ENCODE measurements at places on chromosomes 6 and 20.

GRCh38 chr6:167157863-167158262 is at the start of gene GPR31:
Gene GPR31 (minus strand): TSS chr6:167157980. CDS start chr6:167157831, 149 bp downstream.
- no peak for DNase-seq

DNA sequence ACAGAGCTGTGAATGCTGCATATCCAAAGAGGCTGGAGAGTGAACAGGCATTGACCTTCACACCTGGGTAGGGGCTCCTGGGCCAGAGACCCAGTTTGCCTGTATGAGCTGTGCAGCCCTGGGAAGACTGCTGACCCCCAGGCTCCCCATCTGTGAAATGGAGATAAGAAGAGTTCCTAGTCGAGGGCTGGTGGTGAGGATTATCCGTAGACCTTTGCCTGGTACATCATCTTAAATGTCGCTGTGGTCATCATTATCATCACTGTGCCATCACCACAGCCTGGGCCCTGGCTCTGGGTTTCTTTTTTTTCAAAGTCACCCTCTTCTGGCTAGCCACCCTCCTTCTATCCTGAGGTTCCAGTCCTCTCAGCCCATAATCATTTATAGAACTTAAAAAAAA is 12.0 kb downstream of the AGPAT4 start:
- DNase-seq: no peak

DNA sequence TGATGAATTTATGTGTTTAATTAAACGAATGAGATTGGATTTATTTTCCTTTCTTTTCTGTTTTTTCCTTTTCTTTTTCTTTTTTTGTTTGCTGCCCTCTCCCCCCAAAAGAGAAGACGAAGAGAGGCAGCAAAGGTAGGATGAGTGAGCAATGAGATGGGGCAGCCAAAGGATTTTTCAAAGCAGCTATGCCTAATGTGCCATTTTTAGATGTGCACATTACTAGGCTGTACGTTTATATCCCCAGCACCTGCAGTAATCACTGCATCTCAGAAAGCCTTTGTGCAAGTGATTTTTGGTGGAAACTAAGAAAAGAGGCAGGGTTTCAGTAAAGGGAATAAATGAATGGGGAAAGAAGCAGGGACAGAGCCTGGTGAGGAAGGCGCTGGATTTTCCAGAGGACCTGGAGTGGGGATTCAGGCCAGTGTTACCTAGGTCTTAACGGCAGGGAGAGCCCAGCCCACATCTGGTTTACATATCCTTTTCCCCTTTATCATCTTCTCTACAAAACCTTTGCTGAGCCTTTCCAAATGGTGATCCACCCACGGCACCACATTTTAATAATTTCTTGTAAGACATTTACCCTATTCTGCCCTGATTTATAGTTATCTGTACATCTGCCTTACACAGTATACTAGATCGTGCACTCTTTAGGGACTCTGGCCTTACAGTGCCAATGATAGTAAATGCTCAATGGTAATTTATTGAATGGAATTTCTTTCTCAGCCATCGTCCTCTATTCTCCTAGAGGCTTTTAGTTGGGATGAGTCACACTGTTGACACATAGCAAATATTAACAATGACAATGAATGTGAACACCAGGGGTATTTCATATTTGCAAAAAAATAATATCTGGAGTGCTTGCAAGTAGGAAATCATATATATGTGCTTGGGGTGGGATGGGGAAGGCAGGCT is 38.3 kb upstream of the ATXN1 start:
- DNase-seq: no peak

DNA sequence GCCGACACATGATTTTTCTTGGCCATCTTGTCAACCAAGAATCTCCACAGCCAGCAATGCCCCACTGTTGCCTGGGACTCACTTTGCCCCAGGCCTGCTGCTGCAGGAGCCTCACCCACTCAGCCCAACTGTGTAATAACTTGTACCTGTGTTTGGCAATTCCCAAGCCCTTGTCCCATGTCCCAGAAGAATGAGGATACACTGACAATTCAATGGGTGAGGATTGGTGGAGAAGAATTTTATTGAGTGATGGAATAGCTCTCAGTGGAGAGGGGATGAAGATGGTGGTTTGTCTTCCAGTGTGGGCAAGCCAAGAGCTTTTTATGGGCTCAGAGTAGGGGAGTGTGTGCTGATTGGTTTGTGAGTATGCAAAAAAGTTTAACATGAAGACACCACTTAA is 861.9 kb downstream of the TFAP2A start:
- DNase-seq: no peak

DNA sequence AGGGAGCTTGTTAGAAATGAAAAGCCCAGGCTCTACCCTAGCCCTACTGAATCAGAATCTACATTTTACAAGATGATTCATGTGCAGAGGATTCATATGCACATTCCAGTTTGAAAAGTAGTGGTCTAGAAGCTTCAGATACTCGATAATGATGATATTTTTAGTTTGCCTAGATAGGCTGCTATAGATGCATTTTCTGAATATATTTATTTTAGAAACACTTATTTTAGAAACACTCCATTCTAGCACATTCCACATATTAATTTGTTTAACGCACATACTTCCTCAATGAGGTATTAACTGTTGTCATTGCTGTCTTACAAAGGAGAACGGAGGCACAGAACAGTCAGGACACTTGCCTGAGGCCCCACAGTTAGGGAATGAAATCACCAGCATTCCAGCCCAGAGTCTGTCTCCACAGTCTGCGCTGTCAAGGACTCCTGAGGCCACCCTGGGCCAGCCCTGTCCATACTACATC is 64.4 kb downstream of the SNAP25 start:
- DNase-seq: no peak

DNA sequence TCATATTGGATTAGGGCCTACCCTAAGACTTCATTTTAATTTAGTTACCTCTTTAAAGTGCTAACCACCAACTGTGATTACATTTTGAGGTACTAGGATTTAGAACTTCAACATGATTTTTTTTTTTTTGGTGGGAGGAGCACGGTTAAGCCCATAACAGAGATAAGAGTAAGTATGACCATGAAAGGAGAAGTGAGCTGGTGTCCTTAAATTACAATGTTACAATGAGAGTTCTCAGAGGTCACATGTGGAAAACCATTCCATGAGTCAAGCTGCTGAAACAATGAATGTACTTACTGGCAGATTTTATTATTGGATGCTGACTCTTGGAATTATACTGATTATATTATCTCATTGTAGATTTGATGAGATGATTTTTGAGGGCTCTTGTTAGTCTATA is 779.3 kb upstream of the CITED2 start:
- DNase-seq: no peak

DNA sequence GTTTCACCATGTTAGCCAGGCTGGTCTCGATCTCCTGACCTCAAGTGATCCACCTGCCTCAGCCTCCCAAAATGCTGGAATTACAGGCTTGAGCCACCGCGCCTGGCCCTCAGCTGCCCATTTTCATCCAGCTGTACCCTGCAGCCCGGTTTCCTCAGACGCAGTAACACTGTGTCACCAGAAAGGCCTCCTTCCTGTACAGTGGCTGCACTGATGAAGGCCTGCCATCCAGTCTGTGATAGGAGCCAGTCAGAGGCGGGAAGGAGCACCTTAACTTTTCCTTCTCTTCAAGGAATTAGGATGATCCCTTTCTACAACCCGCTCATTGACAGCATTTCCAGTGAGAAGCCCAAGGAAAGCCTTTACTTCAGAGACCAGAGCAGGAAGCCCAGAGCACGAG is 75.9 kb downstream of the GFOD1 start:
- no peak for DNase-seq

GRCh38 chr20:11302436-11302835 is 615.3 kb upstream of the BTBD3 start:
- DNase-seq: no peak

GRCh38 chr6:124233221-124233620 is 429.6 kb downstream of the NKAIN2 start:
- DNase-seq: no peak

- no peak for DNase-seq
Measured at GRCh38 chr6:11486051-11486450, 51.5 kb upstream of the TMEM170B start.

DNA sequence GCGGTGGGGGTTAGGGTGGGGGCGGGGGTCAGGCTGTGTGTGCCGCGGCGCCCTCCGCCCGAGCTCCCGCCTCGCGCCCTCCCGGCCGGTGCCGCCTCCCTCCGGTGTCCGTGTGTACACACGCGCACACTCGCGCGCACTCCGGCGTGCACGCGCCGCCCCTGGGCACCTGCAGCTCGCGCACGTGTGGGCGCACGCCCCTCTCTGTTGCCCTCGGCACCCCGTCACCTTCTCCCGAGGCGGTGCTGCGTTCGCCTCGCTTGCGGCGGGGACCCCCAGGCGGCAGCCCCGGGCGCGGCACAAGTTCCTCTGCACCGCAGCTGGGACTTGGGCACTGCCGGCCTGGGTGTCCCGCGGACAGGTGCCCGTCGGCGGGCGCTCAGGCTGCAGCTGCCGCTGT is 525 bp downstream of the MACROD2 start:
- peak; percentile 68 for DNase-seq

- no peak for DNase-seq
Measured at GRCh38 chr6:11424395-11425034, 113.0 kb upstream of the TMEM170B start.

GRCh38 chr6:21398741-21399325 is 194.7 kb upstream of the SOX4 start:
- no peak for DNase-seq

DNA sequence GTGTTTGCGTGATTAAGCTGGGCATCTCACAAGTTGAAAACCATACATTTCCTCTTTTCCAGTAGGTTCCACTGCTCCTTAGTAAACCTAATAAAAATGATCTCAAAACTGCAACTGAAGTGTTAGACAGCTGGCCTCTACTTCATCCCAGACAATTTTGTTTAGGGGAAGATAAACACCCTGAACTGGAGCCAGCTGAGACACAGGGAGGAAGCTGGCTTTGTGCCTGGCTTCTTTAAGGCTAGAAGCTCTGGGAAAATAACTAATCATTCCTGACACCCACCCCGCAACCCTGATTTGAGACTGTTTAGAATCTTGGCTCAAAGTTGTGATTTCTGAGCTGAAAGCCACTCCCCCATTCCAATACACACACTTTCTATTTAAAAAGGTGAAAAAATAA is 11.6 kb downstream of the PTPRT start:
- no peak for DNase-seq

GRCh38 chr6:117930645-117931044 is 23.6 kb downstream of the SLC35F1 start:
- DNase-seq: no peak

DNA sequence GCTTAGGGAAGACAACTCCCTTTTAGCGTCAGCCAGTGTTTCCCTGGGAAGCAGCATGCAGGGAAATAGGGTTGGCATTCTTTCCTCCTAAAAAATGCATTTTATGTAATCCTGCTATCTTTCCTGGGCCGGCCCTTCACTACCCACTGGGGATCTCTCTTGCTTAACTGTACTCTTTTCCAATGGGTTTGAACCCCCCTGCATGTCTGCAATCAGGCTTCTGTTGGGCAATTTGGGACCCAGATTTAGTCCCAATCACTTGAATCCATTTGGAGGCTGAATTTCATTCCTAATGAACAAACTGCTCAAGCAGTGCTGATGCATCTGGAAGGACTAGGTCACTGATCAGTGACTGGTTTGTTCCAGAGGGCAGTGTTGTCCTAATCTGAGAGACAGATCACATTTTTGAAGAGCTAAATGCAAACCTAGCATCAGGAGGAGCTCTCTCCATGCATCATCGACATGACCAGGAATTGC is 152.0 kb downstream of the TSHZ2 start:
- no peak for DNase-seq

DNA sequence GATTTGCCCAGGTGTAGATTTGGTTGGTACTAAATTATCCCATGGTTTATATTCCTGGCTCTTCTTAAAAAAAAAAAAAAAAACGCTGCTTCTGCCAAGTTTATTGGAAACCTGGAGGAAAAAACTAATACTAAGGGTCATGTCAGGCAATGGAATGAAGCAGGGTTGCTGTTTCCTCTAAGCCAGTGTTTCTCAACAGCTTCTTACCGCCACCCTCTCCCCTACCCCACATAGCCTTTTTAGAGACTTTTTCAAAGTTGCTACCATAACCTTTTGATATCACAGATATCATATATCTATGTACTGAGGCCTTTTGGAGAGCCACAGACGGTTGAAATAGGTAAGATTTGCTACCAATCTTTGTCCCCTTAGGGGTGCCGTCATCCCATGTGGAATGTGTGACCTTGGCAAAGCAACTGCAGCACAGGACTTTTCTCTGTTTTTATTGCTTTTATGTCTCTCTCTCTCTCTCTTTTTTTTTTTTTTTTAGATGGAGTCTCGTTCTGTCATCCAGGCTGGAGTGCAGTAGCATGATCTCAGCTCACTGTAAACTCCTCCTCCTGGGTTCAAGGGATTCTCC is 35.0 kb downstream of the SYTL3 start:
- no peak for DNase-seq

- DNase-seq: no peak
Measured at GRCh38 chr6:127813699-127814027, 87.2 kb downstream of the THEMIS start.

DNA sequence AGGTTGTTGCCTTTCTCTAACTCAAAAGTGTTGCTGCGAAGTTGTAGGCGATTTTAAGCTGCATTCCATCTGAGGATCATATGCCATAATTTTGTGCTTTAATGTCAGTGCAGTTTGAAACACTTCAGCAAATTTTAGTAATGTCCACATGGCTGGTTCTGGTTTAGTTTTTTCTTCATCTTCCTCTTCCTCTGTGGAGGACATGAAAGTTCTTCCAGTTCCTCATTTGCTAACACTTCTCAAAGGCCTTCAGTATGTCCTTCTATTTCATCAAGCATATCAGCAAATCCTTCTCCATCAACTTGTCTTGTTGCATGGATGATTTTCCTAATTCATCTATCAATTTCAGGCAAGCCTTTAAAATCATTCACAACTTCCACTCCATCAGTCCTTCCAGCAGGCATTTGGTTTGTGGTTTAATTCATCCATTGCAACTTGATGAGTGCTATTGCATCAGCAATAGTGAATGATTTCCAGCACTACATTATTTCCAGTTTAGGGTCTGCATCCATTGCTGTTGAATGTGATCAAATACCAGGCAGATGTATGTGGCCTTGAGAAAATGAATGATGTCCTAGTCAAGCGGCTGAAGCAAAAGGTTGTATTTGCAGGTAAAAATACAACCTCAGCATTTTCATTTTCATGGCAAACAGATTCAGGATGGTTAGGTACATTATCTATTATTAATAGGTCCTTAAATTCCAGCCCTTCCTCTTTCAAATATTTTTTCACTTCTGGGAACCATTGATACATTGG is 20.2 kb downstream of the SHLD1 start:
- no peak for DNase-seq

- DNase-seq: peak; percentile 32
Measured at GRCh38 chr6:113381959-113382358, 475.2 kb upstream of the MARCKS start.
